ENCODE measurements at places on chromosomes 3 and 15. TPM values are rescaled to one million over a fixed set of nuclear protein-coding genes. Genes with fewer than 3 reads are reported as not detected.
A peak's percentile ranks its signal among the peaks of the same experiment; 100 is the strongest.

ANKRD63 gene
- total RNA-seq, result not detected

DNA sequence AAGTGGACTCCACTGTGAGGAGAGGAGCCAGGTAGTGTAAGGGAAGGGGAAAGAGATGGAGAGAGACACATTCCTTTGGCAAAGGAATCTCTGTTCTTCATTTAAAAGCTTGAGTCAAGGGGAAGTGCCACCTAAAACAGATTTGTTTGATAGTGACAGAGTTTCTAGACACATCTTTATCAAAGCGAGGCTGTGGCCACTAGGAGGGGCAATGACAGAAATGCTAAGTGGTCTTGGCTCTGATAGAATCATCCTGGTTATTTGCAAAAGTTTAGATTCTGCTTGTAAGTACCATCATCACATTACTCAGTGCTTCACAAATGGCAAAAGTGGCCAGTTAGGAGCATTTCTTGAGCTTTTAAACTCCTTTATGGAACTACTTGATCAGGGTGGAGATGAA is 261.4 kb downstream of the CNTN3 start:
- H3K4me1 ChIP-seq, result no peaks in the 10 kb centered on the region
- H3K36me3 ChIP-seq, result no peaks in the 10 kb centered on the region
- H3K4me3 ChIP-seq, result no peak overlapping the region
- DNase-seq, result peak; percentile 17
- H3K27me3 ChIP-seq, result peaks cover 2% of the 10 kb centered on the region
- no peak overlapping the region for H3K27ac ChIP-seq

SLC28A2 gene
- not detected for total RNA-seq

RHCG gene
- not detected for total RNA-seq

- no peak overlapping the region for H3K27ac ChIP-seq
- H3K4me3 ChIP-seq, result no peak overlapping the region
- no peaks in the 10 kb centered on the region for H3K36me3 ChIP-seq
Observed at GRCh38 chr15:80455051-80455648, 51.0 kb downstream of the ARNT2 start.

CILP gene
- total RNA-seq, result not detected
